NB4 (cell line): ENCODE measurements at places on chromosomes 1 and 21.
A peak's percentile ranks its signal among the peaks of the same experiment; 100 is the strongest.

DNA sequence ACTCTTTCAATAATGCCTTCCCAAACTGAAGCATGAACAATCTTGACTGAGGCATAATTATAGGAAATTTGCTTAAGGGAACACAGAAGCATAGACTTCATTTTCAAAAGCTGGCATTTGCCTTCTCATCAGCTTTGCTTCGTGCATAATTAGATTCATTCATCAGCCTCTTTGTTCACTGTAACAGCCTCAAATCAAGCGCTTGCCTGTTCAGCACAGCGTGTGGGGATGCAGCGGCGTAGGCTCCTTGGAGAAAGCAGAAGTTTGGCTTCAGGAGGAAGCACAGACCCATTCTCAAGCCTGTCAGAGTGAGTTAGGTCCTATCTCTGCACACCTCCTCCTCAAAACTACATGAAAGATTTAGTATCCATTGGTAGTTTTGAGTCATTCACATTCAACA, 246.4 kb upstream of the MAP1LC3C start:
- DNase-seq = peak; percentile 9

- no peak for DNase-seq
These were observed 36.3 kb upstream of the PCBP3 start for GRCh38 chr21:45607021-45607908.

- peak; percentile 58 for DNase-seq
These were observed 26.4 kb upstream of the LRIG2 start for GRCh38 chr1:113046569-113046968.

DNA sequence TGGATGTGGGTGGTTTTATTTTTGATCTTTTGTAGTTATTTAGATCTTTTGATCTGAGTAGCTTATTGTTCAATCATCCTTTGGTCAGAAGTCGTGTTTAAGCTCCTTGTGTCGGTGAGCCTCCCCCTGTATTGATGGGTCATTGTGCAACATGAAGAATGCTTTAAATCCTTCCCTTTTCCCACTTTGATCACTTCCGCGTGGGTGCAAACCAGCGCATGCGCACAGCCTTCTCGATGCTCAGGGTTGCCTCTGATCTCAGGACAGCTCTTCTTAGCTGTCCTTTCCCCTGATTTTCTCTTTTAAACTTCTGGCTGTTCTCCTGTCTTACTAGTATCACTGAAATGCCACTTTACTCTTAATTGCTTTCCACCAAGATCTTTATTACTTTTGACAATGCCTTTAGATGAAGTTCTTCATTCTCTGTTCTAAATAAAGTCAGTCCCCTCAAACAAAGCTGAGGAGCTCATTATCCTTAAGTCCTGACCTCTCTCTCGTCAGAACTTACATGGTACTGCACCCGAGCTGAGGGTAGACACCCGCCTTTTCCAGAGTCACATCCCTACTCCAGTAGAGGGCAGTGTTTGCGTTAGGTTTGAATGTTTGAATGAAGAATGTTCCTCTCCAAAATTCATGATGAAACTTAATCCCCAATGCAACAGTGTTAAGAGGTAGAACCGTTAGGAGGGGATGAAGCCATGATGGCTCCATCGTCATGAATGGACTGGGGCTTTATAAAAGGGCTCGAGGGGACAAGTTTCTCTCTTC, 547.9 kb upstream of the TMPRSS15 start:
- DNase-seq = peak; percentile 57

DNA sequence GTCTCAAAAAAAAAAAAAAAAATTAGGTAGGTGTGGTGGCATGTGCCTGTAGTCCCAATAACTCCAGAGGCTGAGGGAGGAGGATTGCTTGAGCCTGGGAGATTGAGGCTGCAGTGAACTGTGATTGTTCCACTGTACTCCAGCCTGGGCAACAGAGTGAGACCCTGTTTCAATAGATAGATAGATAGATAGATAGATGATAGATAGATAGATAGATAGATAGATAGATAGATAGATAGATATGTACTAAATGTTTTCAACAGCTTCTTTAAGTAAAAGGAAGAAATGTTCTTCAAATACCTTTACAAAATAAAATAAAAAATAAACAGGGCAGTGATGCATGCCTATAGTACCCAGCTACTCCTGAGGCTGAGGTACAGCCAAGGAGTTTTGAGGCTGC, 9.8 kb downstream of the KIF1B start:
- DNase-seq = no peak

DNA sequence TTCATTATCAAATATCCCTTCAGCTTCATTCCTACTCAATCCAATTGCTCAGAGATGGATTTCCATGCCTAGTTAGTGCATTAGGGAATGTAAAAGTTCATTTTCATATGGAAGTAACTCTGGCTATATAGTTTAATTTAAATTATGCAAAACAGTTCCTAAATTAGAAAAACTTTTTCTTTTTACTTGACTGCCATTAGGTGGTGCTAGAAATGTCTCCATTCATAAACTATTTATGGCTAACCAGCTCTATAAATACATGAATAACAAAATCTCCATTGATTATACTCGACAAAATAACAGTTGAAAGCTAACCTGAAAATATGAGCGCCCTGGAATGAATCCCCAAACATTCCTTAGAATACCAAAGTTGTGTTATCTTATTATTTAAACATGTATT, 311.4 kb downstream of the USH2A start:
- no peak for DNase-seq

- DNase-seq = no peak
These were observed 12.2 kb upstream of the CCDC27 start for GRCh38 chr1:3740042-3740441.

DNA sequence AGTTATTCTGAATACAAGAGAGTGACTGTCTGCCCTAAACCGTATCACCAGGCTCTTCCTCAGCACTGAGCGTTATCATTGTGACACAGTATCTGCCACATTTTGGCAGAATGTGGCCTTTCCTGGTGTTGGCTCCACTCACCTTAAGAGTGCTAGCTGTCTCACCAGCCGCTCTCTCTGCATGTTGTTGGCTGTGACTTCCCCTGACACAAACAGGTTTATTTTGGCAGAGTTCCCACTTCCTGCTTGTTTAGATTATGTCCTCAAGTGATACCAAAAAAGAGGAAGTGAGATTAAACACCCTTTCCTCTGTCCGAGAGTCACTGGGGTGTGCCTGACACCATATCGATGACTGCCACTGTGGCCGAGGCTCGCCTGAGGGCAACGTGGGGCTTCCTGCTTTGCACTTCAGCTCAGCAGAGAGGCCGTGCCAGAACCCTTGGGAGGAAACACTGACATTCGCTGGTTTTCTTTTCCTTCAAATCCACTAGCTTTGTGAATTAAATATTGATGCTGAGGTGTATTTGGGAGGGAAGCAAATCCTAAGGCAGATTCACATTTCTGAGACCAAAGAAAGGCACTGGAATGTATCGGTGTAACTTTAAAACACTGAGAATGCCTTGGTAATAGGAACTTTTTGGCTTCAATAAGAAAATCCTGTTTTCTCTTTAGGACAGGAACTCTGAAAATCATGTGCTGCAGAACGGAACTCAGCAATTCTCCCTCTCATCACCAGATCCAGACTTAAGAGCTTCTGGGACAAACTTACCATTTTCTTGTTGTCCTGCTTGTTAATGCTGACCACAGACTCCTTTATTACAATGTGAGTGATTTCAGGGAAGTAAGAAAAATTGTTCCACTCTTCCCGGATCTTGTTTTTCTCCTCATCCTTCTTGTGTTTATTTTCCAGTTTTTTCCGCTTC, 102.1 kb downstream of the JAK1 start:
- peak; percentile 95 for DNase-seq

DNA sequence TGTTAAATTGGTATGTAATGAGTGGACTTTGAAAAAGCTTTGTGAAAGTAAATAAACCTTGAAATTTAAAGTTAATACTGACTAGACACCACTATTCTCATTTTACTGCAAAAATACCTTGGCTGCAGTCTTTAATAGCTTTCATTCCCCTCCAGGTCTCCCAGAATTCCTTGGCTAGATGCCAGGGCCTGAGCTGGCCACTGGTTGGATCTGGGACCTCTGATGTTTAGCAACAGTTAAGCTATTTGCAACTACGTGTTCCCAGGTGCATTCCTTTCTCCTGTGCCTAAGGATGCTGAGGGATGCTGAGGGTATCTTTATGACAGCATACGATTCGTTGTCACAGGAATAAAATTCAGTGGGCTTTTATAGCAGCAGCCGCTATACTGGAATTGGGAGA, 938.7 kb downstream of the TTLL7 start:
- DNase-seq = no peak

GRCh38 chr1:219713981-219714381, 101.1 kb upstream of the ZC3H11B start:
- no peak for DNase-seq

- no peak for DNase-seq
These were observed 4.1 kb upstream of the CCDC24 start for GRCh38 chr1:43987159-43987902.

- no peak for DNase-seq
These were observed 55.0 kb upstream of the PAX7 start for GRCh38 chr1:18575620-18576019.

DNA sequence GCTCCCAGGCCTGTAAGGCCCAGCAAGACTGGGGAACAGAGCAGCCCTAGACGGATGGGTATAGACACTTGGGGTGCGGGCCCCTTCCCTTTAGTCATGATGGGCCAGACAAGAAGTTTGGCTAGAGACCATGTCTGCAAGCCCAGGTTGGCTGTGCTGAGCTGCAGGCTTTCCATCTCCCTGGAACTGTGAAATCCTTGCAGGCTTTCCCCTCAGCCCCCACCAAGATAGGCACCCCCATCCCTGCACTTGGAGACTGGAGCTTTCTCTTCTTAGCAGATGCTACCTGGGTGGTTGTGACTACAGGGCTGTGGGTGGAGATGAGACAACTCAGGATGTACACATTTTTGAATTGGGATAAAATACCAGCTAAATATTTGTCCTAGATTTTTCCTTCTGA, 110.3 kb downstream of the PTPRU start:
- no peak for DNase-seq

GRCh38 chr1:220556641-220557040, 28.7 kb downstream of the MARK1 start:
- no peak for DNase-seq

DNA sequence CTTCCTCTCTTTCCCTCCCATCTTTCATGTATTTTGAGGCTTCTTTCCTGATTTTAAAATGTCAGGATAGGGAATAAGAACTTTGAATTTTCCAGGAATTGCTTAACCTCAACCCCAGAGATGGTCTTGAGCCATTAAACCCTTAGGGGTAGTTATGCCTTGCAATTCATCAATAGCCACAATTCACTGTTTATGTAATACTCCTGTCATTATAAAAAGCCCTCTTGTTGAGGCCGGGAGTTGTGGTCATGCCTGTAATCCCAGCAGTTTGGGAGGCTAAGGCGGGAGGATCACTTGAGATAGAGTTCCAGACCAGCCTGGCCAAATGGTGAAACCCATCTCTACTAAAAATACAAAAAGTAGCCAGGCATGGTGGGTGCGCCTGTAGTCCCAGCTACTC, 24.5 kb downstream of the SPATA45 start:
- no peak for DNase-seq

- no peak for DNase-seq
These were observed 69.4 kb downstream of the DEGS1 start for GRCh38 chr1:224252479-224252878.

- DNase-seq = no peak
These were observed 325 bp downstream of the OR14A2 start for GRCh38 chr1:247747616-247748015.

DNA sequence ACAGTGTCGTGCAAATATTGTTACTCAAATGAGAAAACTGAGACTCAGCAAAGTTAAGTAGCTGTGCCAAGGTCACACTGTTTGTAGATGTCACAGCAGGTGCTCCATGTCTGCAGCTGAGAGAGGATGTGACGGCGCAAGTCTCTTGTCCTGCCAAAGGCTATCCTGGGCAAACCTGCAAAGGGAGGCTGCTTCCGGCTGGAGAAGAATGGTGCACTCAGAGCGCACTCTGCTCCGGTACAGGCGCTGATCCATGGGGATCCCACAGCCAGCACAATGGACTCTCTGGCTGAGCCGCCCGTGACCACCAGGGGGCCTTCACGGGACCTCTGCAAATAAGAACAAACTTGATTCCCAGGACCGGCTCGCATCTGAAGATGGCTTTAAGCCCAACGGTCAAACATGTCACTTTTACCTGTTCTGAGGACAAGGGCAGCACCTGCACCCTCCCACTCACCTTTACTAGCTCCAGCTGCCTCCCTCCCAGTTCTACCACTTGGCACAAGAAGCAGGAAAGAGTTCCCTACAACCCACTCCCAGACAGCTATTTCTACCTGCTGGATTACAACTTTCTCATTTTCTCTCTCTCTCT, 21.9 kb downstream of the RD3 start:
- DNase-seq = peak; percentile 63

- DNase-seq = peak; percentile 44
These were observed 4.7 kb downstream of the FMOD start for GRCh38 chr1:203346060-203346768.

DNA sequence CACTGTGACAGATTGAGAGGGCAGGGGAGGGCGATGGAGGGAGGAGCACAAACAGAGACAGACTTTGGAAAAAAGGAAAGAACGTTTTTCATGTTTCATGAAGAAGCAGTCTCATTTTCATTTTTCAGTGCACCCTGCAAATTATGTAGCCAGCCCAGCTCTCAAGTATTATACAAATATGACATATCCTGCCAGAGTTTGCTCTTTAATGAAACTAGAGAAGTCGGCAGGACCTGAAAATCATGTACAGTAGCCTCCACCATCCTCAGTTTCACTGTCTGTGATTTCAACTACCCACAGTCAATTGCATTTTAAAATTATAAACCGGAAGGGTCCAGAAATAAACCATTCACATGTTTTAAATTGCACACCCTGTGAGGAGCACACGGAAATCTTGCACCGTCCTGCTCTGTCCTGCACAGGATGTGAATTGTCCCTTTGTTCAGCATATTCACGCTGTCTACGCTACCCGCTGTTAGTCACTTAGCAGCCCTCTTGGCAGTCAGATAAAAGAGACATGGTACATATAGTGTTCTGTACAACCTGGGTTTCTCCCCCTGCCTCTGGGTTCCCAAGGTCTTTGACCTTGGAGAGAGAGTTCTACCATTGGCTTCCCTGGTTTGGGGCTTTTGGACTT, 13.6 kb upstream of the ADARB1 start:
- DNase-seq = no peak

GRCh38 chr1:234256359-234256758, 116.9 kb upstream of the COA6 start:
- peak; percentile 3 for DNase-seq

DNA sequence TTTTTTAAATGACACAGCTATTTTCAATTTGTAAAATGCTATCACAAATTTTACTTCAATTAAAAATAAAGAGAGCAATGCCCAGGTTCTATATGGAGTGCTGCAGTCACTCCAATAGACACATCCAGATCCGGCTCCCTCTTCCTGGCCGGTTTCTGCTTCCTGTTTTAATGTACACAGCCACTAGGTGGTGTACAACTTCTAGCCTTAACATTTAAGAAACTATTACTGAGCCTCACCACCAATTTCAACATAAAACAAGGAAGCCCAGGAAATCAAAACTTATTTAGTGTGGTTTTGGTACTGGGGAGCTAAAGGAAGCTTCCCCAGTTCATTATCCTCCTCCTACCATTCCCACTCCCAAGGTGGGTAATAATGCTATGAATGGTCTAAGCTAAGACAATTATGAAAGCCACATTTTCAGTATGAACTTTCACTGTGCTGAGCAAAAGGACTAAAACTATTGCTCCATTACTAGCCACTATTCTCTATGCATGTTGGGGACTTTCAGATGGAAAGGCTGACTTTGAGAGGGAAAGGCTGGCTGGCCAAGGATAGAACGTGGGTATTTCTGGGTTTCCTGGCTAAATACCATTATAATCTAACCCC, 25.5 kb upstream of the MTMR11 start:
- DNase-seq = peak; percentile 78
